ENCODE measurements at places on chromosomes 7 and 10.

- no peak for DNase-seq
Measured at GRCh38 chr10:94088926-94089381, 95.2 kb downstream of the PLCE1 start.

GRCh38 chr7:74001150-74001494, 26.9 kb upstream of the ELN start:
- DNase-seq, result no peak

- DNase-seq, result no peak
Measured at GRCh38 chr10:97991871-97992270, 38.5 kb downstream of the CRTAC1 start.

- DNase-seq, result no peak
Measured at GRCh38 chr10:75209921-75210281, 695 bp upstream of the VDAC2 start.

DNA sequence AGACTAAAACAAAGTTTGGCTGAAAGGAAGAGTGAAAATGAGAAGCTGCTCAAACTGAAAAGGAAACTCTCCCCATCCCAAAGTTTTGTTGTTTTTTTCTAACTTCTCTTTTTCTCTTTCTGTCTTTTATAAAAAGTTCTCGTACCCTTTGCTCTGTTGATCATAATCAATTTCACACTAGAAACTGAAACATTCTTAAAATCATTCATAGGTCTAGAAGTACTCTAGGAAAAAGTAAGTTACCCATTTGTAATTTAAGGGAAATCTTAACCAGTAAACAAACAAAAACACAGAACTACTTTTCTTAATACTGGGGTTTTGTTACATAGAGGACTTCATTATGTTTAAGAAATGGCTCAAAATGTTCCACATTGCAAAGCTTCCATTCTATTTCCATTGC, 339.8 kb downstream of the SEMA3D start:
- DNase-seq, result no peak

DNA sequence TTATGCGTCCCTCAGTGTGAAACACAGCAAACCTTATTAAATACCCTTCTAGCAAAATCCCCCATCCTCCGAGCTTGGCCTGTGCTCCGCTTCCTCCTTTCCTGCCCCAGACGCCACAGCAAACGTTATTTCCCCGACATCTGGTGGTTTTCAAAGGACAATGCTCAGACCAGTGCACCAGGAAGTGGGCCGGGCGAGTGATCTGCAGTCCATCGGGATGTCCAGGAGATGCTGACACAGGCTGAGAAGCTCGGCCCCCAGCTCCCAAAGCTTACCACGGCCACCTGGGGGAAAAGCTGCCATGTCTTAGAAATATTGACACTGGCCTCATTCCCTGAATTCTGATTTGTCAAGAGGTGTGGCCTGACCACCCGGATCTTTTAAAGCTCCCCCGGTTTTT, 129.5 kb downstream of the PTPRN2 start:
- DNase-seq, result no peak

- no peak for DNase-seq
Measured at GRCh38 chr7:44292876-44293560, 32.4 kb downstream of the CAMK2B start.

GRCh38 chr7:101562531-101563197, 66.4 kb downstream of the MYL10 start:
- no peak for DNase-seq

DNA sequence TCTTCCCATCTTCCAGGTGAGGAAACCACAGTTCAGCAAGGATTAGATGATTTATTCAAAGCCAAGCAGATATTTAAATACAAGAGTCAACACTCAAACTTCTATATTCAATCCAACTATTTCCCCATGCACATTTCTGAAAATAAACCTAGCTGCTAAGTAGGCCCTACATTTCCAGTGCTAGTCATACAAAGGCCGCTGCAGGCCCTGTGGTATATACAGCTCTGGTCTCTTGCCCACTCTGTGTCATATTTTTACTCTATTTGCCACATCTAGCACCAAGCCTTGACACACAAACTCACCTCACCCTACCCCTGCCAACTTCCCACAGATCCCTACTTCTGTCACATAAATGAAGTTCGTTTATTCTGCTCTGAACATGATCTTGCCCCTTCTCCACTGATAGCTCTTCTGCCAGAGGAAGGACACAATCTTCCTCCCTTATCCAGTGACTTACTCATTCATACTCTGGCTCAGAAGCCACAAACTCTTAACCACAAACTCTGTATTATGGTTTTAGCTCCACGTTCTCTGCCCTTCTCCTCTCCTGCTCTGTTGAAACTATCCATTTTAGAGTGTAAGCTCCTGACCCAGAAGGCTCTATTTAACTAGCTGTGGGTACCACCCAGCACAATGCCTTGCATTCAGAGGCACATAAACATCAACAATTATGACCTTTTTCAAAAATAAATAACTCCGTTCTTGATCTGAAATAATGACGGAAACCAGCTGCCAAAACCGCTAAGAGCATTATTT, 180.7 kb downstream of the CPEB3 start:
- DNase-seq, result no peak

DNA sequence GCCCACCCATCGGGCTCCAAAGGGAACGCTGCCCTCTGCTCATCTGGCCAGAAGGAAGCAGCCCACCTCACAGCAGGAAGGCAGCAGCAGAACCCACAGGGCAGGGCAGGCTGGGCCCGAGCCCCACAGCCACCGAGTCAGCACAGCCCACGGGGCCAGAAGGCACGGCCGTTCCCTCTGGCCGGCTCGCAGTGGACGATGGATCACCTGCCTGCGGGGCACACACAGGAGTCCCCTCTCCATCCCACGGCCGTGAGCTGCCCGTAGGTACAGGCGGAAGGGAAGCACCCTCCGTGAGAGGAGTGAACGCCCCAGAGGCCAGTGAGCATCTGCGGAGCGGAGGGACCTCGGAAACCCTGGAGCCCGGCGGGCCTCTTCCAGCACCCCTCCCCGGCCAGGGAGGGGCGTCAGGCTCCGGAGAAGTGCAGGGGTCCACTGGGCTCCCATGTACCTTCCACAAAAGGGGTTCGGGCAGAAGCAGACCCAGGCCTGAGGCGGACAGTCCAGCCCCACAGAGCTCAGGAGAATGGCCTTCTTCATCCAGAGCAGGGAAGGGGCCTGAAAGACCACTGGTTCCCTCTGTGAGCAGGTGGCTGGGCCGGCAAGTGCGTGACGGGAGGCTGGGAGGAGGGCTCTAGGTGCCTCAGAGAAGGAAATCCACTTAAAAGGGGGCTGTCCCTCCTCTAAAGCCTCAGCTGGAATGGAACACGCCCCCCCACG, 11.7 kb downstream of the NUDT1 start:
- no peak for DNase-seq

- DNase-seq, result no peak
Measured at GRCh38 chr7:105886776-105887175, 10.4 kb upstream of the ATXN7L1 start.

GRCh38 chr7:148161776-148162175, 428.8 kb upstream of the C7orf33 start:
- DNase-seq, result no peak

All from NCI-H1436 treated with DMSO at 0.1 percent for 48 hours (cell line).